ENCODE measurements at places on chromosomes 6 and 20. TPM values are rescaled to one million over a fixed set of nuclear protein-coding genes. Genes with fewer than 3 reads are reported as not detected.

DNA sequence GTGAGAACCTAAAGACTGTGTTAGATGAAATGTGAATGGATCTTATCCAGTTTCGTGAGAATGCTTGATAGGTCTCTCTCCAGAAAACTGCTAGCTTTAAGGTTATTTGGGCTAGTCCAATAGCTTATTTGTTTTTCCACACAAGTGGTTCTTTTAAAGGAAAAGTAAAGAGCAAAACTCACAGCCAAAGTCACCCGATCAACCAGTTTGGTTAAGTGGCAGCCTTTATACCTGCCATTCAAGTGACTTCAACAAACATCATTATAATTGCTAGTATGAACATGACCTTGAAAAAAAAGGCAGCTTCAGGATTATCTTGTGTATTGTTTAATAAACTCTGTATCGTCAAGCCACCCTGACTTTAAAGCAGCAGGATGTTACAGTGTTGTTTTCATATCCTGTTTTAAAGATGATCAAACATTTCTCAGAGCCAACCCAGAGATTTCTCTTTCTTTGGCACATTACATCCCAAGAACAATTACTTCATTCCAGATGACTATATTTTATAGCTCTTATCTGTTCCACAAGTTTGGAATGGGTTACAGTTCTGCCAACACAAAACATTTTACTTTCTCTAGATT is 253.4 kb downstream of the EPHA7 start:
- DNase-seq: no peak

SIRPA gene
- 50.2 TPM for total RNA-seq

GRCh38 chr6:45256697-45257695 is 71.1 kb upstream of the RUNX2 start:
- DNase-seq: no peak

GRCh38 chr6:37550191-37550831 is 50.6 kb upstream of the CCDC167 start:
- peak; percentile 25 for DNase-seq

- no peak for DNase-seq
These were observed 257.3 kb upstream of the NT5E start for GRCh38 chr6:85192596-85192995.

DNA sequence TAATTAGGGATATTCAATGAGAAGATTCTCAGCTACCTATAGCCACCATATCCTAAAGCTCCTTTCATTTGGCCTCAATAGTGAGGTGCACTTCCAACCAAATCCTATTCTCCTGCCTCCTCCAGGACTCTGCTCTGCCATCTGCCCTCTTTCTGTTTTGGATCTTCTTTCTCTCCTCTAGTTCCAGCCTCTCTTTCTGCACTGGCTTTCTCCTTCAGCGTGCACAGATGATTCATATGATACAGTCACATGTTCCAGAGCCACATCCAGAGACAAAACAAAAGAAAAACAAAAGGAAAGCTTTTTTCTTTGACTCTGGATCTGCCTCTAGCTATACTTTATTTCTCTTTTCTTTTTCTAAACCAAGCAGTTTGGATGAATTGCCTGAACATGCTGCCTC is 531.9 kb upstream of the MAN1A1 start:
- DNase-seq: no peak

GRCh38 chr6:118872726-118873125 is 21.2 kb upstream of the ASF1A start:
- DNase-seq: no peak

DNA sequence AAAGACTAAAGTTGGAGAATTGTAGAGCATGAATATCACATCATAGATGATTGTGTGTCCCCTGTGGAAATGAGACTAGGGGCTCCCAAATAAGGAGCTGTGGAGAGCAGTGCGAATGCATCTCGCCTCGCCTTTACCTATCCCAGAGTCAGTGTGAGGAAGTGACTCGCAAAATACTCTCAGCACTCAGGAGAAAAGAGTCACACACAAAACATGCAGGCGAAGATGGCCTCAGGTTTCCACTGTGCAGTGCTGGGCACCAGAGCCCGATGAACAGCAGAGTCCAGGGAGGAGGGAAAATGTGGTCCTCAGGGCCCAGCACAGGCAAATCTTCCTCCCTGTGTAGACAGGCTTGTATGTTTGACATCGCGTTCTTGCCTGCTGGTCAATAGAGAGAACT is 126.5 kb upstream of the AFDN start:
- DNase-seq: no peak

APOM gene
- 1.3 TPM for total RNA-seq

TMEM63B gene
- total RNA-seq: 61.8 TPM

DNA sequence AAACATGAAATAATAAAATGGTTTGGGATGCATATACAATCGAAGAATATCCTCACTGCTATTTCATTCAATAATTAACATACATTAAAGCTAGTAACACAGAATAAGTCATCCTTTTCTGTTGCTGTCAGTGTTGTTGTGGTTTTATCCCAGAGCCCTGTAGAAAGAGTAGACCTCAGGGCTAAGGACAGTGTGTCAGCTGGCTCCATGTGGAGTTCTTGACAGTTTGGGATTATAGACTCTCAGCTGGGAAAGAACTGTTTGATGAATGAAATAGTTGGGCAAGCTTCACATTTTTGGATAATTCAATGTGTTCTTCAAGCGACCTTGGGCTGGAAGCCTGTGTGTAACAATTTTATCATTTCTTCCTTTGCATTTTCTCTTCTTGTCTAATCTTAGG is 10.1 kb downstream of the UTRN start:
- no peak for DNase-seq

DNA sequence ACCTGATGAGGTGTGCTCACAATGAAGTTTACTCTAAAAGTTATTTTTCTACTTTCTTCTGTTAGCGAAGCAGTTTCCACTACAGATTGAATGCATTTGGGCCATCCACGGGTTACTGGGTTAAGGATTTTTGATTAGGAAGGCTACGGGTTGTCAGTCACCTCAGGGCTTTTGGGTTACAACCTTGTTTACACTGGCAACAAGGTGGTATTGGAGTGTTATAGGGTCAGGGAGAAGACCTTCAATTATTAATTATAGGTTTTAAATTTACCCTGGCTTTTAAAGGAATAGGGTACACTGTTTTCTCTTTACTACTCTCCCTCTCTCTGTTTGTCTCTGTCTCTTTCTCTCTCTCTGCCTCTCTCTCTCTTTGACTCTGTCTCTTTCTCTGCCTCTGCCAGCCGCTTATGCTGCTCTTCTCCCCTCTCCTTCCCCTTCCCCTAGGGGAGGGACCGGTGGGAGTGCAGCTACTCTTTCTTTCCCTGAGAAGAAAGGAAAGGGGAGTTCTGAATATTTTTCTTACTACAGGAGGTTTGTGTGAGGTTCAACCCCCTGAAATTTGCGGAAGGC is 40.2 kb upstream of the AGPAT4 start:
- no peak for DNase-seq
